Activated T-cell treated with anti-CD3 and anti-CD28 coated beads, Interleukin-2, amount 50 U/mL, for 72 hours (primary cell): ENCODE measurements at places on chromosomes 2 and 18. TPM values are rescaled to one million over a fixed set of nuclear protein-coding genes. Genes with fewer than 3 reads are reported as not detected.
A peak's percentile ranks its signal among the peaks of the same experiment; 100 is the strongest.

DNA sequence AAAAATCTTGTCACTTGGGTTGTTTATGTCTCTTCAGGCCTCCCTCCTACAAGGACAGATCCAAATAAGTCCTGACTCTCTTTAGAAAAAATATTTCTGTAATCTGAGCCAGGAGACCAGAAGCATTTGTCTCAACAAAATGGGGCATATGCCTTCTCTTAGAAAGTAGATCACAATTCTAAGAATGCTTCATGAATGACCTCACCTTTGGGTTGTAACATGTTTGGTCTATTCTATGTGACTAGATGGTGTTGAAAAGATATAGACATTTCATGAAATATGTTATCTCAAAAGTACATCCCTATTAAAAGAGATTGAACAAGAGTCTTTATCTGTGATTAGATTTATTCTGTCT is 159.0 kb upstream of the SETBP1 start:
- no peak overlapping the region for H3K4me3 ChIP-seq
- peak overlapping the region; percentile 62 for H3K27ac ChIP-seq
- H3K36me3 ChIP-seq: no peaks in the 10 kb centered on the region
- H3K27me3 ChIP-seq: no peaks in the 10 kb centered on the region
- DNase-seq: no peak

- H3K36me3 ChIP-seq: peaks cover 17% of the 10 kb centered on the region
- no peaks in the 10 kb centered on the region for H3K27me3 ChIP-seq
- peak; percentile 28 for DNase-seq
- peak overlapping the region; percentile 94 for H3K27ac ChIP-seq
Measured at GRCh38 chr2:1162768-1163584, 212.3 kb downstream of the SNTG2 start.

DNA sequence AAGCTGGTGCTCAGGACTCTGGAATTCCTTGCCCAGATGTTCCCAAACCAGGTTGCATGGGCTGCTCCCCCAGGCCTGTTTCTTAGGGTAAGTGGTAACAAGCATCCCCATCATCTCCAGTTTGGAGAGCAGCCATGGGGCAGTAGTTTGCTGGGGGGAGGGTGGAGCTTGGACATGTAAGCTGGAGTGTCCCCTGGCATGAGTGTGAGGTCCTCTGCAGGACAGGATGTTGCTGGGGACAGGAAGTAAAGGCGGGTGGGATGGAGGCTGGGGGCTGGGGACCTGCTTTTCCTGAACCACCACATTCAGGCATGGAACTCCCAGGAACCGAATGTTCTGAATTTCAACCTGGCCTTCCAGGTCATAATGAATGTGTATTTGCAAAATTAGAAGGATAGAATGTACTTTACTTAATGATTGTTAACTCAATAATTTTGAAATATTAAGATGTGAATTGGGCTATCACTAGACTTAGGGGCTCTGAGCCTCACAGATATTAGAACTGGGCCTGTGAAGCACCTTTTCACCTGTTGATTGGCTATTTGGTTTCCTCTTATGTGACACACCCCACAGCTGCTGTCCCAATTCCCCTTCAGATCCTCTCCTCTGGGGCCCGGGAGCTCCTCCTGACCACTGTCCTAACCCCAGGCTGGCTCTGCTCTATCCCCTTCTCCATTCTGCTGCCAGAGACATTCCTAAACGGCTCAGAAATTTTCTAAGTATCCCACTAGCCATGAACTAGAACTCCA is 66.4 kb upstream of the EPAS1 start:
- DNase-seq: no peak
- no peak overlapping the region for H3K27ac ChIP-seq
- peaks cover 47% of the 10 kb centered on the region for H3K4me1 ChIP-seq
- H3K27me3 ChIP-seq: no peaks in the 10 kb centered on the region

DNA sequence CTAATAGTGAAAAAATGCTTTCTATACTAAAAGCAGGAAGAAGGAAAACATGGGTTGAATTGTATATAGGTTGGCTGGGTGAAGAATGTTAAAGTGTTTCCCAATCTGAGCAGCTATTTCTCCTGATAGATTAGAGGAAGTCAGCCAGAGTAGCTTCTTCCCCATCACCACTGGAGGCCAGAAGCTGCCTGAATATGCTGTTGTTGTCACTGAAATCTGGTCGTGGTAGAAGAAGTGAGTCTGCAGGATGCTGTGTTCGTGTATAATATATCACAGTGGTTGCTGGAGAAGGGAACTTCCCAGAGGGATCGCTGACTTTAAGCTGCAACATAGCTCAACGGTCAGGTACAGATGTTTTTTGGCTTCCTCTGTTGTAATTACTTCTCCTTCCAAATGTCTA is 247.5 kb upstream of the LRATD1 start:
- DNase-seq: no peak
- H3K36me3 ChIP-seq: no peaks in the 10 kb centered on the region
- H3K27ac ChIP-seq: no peak overlapping the region
- H3K4me3 ChIP-seq: no peak overlapping the region

DNA sequence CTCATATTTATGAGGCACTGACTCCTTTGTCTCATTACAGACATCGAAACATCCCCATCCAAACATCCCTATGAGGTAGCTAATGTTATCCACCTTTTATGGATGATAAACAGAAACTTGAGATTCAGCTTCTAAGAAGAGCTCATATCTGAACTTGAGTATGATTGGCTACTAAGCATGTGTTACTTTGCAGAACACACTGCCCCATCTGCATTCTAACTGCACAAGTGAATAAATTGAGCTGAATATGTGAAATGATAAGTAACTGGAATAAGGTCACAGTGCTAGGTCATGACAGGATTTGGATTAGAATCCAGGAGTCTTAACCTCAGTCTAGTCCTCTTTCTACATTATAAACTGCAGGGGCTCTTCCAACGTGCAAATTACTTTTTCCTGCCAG is 172.7 kb downstream of the SETBP1 start:
- peaks cover 22% of the 10 kb centered on the region for H3K27me3 ChIP-seq
- no peaks in the 10 kb centered on the region for H3K4me1 ChIP-seq
- no peaks in the 10 kb centered on the region for H3K36me3 ChIP-seq
- H3K4me3 ChIP-seq: no peak overlapping the region

SKOR2 gene
- 0.70 TPM for total RNA-seq

MOCOS gene
- 1.2 TPM for total RNA-seq

PDE6D gene
- 37.8 TPM for total RNA-seq

FAM117B gene
- total RNA-seq: 16.7 TPM
